ENCODE measurements at places on chromosomes 1 and 21.
A peak's percentile ranks its signal among the peaks of the same experiment; 100 is the strongest.

GRCh38 chr1:248611883-248612414 lies 14.4 kb upstream of the OR2T10 start:
- DNase-seq = no peak

DNA sequence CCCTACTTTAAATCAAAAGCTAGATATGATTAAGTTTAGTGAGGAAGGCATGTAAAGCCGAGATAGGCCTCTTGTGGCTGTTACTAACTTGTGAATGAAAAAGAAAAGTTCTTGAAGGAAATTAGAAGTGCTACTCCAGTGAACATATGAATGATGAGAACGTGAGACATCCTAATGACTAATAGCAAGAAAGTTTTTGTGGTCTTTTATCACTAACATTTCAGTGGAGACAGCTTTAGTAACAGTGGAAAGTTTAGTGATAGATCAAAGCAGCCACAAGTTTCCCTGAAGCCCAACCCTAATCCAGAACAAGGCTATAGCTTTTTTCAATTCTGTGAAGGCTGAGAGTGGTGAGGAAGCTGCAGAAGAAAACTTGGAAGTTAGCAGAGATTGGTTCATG lies 73.6 kb upstream of the LRRC8B start:
- DNase-seq = no peak

DNA sequence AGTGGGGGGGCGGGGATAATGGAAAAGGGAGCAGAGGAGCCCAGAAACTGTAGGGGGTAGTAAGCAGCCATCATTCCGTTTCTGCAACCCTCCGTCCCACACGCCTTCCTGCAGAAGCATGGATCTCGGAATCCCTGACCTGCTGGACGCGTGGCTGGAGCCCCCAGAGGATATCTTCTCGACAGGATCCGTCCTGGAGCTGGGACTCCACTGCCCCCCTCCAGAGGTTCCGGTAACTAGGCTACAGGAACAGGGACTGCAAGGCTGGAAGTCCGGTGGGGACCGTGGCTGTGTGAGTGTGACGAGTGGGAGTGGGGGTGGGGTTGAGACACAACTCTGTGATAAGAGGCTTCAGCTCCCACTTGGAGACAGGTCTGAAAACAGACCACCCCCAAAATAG lies 706 bp downstream of the CREB3L4 start:
- DNase-seq = no peak

- no peak for DNase-seq
Observed at GRCh38 chr1:238914346-238914745, 472.0 kb upstream of the CHRM3 start.

GRCh38 chr1:101451888-101452287 lies 215.1 kb downstream of the S1PR1 start:
- no peak for DNase-seq

GRCh38 chr1:165356876-165357275 lies 361 bp upstream of the LMX1A start:
- no peak for DNase-seq

- no peak for DNase-seq
Observed at GRCh38 chr1:110636149-110636935, 30.2 kb upstream of the KCNA2 start.

- peak; percentile 55 for DNase-seq
Observed at GRCh38 chr1:37722181-37723071, 30.1 kb downstream of the CDCA8 start.

GRCh38 chr1:110106013-110106941 lies 6.0 kb upstream of the UBL4B start:
- DNase-seq = no peak

- no peak for DNase-seq
Observed at GRCh38 chr1:234212764-234213657, 160.2 kb upstream of the COA6 start.

Data from vagina (tissue), 2 donors.